ENCODE measurements at places on chromosomes 7 and 10.

- no peak for DNase-seq
These were observed 93.2 kb upstream of the SAMD8 start for GRCh38 chr10:75018251-75018650.

DNA sequence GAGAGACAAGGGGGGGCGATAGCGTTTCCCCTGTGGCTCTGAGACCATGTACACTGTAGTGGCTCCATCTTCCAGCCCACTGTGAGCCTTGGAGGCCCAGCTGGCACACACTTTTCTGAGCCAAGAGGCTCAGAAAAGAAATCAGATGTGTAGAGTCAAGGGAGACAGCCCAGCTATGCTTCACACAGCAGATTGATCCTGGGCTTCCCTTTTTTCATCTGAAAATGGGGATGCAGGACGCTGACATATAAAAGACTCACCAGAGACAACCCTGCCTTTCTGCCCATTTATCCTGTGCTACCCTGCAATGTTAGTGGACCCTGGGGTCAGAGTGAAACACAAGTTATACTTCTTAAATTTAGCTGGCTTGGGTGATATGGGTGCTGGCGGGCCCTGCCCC lies 14.3 kb downstream of the TMEM273 start:
- DNase-seq = no peak

- no peak for DNase-seq
These were observed 247.7 kb downstream of the IPMK start for GRCh38 chr10:58019863-58020537.

DNA sequence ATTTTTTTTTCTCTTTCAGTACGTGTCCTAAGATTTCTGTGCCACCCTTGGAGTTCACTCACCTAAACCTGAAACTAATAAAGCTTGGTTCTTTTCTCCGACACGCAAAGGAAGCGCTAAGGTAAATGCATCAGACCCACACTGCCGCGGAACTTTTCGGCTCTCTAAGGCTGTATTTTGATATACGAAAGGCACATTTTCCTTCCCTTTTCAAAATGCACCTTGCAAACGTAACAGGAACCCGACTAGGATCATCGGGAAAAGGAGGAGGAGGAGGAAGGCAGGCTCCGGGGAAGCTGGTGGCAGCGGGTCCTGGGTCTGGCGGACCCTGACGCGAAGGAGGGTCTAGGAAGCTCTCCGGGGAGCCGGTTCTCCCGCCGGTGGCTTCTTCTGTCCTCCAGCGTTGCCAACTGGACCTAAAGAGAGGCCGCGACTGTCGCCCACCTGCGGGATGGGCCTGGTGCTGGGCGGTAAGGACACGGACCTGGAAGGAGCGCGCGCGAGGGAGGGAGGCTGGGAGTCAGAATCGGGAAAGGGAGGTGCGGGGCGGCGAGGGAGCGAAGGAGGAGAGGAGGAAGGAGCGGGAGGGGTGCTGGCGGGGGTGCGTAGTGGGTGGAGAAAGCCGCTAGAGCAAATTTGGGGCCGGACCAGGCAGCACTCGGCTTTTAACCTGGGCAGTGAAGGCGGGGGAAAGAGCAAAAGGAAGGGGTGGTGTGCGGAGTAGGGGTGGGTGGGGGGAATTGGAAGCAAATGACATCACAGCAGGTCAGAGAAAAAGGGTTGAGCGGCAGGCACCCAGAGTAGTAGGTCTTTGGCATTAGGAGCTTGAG lies at the start of gene CFTR:
TSS of gene CFTR (plus strand) at position 801 of the 830 bp plus-strand sequence. CDS start 70 bp downstream, outside the sequence.
- DNase-seq = no peak

DNA sequence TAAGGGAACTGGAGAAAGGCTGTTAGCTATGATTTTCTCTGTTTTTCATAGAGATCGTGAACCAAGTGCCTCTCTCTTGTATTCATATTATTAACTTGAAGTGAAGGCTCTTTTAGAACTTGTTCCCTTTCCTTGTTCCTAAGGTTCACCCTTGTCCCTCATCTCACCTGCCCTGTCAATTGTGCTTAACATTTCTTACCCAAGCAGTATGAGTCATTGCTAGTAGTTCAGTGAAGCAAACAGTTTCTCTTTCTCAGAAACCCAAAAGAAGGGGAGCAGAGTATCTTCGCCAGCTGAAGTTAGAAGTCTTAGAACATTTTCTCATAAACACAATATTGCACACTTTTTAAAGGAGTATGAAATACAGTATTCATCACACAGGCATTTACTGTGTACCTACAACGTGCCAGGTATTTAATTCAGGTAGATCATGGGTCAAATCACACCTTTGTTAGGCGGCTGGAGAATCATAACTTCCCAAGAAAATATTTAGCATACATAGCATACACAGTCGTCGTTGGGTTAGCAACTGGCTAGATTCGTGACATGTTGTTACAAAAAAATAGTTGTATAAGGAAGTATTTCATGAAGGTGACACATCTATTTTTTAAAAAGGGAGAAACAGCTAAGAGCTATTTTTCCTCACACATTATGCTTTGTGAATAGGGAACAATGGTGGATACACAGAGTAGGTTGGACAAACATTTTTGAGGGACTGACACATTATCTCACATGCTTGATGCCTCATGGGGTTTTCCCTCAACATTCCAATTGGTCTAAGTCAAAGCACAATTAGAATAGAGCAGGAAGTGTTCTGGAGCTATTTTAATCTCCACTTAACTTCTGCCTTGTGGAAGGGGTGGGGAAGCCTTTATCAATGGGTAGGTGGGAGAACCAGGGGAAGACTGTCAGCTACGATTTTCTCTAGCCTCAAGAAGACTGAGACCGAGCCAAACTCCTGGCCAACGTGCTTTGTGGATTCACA lies 13.2 kb downstream of the HDAC9 start:
- DNase-seq = no peak

DNA sequence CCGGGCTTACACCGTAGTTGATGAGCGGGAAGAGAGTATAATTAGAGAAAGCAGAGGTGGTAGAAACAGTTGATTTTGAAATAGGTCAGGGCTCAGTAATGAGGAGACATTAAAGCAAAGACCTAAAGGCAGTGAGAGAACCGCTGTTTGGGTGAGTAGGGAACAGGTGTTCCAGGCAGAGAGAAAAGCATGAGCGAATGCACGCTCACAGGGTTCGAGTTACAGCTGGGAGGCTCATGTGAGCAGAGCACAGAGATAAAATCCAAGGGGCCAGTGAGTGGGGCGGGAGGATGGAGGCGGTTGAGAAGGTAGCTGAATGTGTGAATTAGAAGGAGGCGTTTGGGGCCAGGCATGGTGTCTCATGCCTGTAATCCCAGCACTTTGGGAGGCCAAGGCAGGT lies 39.9 kb downstream of the APBB1IP start:
- no peak for DNase-seq

GRCh38 chr10:96701265-96701664 lies 19.0 kb downstream of the PIK3AP1 start:
- DNase-seq = no peak

DNA sequence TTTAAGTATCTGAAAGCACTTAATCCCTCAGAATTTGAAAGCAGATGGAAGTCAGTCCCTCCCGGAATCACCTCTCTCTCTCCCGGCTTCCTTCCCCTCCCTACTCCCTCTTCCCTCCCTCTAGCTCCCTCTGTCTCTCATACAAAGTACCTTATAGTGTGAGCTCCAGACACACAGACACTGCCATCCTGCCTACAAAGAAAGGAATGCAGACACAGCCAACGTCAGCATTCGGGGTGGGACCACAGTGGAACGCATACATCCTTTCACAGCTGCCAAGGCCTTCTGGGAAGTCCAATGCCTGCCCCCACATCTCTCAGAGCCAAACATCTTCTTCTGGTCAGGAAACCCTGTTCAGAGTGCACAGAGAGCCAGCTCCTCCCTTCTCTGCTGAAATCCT lies 9.3 kb downstream of the NOD1 start:
- DNase-seq = no peak

GRCh38 chr7:148695953-148696352 lies 2.8 kb upstream of the CUL1 start:
- DNase-seq = no peak

GRCh38 chr7:120729245-120729644 lies 128.7 kb downstream of the TSPAN12 start:
- DNase-seq = no peak

DNA sequence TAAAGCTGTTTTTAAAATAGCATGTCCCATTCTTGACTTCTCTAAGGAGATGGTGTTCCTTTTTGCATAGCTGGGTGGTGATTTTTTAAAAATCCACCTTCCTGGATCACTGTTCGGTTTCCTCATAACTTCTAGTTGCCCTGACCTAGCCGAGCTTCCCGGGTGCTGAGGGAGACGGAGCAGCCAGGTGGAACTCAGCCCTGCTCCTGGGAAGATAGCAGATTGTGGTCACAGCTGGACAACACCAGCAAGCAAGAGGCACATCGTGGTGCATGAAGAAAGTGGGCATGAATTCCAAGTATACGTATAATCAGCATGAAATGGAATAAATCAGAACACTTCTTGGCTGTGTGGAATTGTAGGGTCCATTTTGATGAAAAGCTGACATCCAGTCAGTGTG lies 73.5 kb upstream of the RSU1 start:
- DNase-seq = no peak

DNA sequence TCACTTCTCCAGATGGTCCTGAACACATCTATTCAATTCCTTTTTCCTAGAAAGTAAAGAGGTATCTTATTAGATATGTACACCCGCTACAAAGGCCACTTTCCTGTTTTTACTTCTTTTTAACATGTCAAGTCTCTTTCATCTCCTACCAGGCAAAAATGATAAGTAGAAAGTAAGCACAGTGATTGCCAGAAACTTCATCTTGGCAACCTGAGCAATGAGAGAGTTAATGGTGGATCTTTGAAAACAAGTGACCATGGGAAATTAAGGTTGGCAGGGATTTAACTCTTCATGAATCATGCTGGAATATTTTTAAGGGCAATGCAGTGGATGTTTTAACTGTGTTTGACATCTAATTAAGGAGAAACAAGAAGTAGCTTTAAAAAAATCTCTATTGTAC lies 2.7 kb downstream of the SEMA3A start:
- DNase-seq = no peak

DNA sequence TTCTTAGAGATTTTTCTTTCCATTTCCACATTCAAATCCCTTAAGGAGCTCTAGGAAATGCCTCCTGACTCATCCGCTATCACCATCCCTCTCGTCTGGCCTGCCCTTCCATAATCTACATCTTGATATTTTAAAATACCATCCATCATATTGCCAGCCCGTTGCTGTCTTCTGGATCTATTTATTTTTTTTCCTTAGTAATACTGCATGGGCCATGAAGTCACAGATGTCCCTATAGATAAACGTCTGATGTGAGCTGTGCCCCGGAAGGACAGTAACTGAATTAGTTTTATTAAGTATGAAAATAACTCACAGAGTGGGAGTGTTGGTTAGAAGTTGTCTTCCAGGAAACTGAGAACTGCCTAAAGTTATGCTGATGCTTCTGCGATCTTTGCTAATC lies 76.2 kb downstream of the KLF6 start:
- no peak for DNase-seq

DNA sequence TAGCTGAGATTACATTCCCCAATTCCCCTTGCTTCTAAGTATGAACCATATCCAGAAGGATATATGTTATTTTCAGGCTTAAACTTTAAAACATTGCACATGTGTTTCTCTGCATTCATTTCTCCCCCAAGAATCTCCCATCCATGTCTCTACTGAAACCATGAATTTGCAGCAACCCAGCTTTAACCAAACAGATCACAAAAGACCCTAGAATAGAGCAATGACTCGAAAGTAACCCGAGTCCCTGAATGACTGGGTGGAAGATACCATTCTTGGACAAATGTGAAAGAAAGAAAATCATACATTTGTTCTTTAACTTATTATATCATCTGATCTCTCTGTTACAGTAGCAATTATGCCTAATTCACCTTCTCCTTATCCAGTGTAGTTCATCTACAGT lies 278.7 kb downstream of the IPMK start:
- no peak for DNase-seq

DNA sequence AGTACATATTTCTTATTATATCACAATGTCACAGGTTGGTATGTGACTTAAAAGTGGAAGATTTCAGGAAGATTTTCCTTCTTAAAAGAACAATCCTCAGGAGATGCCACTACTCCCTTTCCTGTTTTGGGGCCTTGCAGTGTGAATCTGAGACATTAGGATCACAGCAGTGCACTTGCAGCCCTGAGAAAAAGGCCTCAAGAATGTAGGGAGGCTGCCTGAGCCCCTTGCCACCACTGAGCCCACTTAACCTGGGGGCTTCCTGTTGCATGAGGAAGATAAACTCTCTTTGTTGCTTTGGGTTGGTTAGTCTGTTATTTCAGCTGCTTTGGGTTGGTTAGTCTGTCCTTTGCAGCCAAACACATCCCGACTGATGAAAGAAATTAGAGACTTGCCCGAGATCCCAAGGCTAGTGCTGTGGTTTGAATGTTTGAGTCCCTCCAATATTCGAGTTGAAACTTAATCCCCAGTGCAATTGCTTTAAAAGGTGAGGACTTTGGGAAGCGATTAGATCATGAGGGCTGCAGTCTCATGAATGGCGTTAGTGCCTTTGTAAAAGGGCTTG lies 151.3 kb upstream of the SP4 start:
- no peak for DNase-seq
